ENCODE measurements at places on chromosomes 3 and 15.

DNA sequence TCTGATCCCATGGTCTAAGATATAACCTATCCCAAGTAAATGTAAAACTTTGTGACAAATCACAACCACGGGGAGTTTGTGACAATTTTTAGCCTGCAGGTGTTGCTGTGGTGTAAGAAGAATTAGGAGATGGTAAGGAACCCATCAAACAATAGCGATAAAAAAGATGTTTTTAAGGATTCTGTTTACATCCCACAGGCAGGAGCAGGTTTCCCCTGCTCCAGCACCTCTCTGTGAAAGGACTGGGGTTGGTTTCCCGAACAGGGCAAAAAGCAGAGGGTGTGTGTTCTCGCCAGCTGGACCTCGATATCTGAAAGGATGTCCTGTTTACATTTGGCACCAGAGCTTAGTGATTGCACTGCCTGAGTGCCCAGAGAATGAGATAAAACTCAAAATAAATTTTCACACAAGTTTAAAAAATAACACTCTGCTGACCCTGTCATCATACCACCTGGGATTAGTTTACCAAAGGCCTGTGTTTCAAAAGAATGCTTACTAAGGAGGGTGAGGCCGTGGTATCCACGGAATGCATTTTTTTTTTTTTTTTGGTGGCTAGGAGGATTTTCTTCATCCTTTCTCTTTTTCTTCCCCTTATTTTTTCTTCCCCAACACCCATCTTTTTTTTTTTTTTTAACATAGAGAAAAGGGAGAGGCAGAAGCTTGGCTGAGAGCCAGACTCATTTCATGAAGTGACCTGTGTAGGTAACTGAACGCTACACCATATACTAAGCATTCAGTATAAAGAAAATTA lies 151.8 kb upstream of the DPH6 start:
- DNase-seq: no peak

GRCh38 chr3:16687221-16687620 lies 82.0 kb upstream of the DAZL start:
- no peak for DNase-seq

DNA sequence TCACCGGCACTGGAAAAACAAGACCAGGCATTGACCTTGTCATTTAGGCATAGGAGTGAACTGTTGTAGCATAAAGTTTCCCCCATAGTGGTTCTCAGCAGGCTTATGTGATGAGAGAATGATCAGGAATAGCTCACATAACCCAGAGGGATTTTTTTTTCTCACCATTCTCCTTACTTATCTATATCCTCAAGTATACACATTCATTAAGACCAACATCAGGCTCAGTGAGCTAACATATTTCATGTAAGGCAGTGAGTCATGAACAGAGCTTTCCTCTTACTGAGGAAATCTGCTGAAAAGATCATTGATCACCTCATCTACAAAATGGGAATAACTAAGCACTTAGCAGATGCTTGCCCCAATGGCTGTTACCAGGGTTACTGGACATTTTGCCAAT lies 396.6 kb upstream of the TMCO5A start:
- no peak for DNase-seq

DNA sequence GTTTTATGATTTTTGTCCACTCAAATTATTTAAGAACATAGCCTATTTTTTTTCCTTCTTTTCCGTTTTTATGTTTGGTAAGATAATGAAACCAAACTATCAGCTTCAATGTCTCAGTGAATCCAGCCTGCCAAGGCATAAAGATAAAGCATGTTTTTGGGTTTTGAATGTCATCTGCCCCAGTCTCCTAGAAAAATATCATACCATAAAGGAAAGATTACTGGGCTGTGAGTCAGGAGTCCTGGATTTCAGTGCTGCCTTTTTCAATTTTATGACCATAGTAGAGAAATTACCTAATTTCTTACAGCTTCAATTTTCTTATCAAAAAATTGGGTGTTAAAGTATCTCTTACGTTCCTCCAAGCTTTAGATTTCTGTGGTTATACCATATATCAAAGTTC lies 87.5 kb downstream of the GAP43 start:
- DNase-seq: no peak

DNA sequence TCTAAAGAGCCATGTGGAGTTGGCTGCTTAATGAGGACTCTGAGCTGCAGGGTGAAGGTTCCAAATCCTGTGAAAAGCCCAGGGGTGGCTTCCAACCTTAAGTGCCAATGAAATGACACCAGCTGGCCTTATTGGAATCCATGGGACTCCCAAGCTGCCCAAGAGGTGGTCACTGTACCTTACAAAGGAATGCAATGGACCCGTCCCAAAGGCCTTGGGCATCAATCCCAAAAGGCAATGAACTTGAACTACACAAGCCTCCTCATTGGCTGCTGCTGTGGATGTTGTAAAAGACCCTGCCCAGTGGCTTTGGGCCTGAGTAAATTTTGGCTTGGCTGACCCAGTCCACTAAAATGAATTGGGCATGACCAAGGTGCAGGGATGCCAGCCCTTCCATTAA lies 129.3 kb downstream of the WNT5A start:
- no peak for DNase-seq

- DNase-seq: no peak
These were observed 26.6 kb upstream of the GBE1 start for GRCh38 chr3:81788044-81788443.

DNA sequence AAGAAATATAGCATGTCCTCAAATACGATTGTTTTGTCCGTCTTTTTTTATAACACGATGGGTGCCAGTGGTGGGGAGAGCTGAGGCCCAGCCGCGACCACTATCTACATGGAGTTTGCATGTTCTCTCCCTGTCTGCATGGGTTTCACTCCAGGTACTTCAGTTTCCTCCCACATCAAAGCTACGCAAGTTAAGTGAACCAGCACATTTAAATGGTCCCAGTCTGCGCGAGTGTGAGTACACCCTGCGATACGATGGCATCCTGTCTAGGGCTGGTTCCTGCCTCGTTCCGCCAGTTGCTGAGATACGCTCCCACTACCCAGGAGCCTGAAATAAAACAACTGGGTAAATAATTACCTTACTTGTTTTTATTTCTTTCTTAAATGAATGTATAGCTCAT lies 40.6 kb downstream of the ATP13A3 start:
- no peak for DNase-seq

- DNase-seq: no peak
These were observed 346.4 kb upstream of the KCNMB2 start for GRCh38 chr3:178189854-178190253.

DNA sequence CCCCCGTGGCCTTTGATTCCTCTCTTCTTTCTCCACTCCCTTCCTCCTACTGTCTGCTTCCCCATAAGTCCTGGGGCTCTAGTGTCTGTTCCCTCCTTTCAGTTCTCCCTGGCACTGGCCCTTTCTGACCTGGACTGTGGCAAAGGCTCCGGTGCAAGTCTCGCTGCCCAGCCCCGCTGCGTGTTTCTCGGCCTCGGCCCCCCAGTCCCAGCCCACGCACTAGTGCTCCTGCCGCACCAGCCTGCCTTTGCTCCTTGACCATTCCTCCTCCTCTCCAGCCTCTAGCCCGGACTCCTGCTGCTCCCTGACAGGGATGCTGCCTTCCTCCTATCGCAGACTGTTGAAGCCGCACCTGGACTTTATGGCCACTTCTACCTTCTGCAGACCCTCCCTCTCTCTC lies 2.1 kb downstream of the TM6SF1 start:
- no peak for DNase-seq

GRCh38 chr15:25801586-25802284 lies 61.4 kb downstream of the ATP10A start:
- DNase-seq: no peak

GRCh38 chr3:124882816-124883747 lies 4.1 kb downstream of the ITGB5 start:
- no peak for DNase-seq

- no peak for DNase-seq
These were observed 193.2 kb upstream of the TPRG1 start for GRCh38 chr3:188978421-188979171.

DNA sequence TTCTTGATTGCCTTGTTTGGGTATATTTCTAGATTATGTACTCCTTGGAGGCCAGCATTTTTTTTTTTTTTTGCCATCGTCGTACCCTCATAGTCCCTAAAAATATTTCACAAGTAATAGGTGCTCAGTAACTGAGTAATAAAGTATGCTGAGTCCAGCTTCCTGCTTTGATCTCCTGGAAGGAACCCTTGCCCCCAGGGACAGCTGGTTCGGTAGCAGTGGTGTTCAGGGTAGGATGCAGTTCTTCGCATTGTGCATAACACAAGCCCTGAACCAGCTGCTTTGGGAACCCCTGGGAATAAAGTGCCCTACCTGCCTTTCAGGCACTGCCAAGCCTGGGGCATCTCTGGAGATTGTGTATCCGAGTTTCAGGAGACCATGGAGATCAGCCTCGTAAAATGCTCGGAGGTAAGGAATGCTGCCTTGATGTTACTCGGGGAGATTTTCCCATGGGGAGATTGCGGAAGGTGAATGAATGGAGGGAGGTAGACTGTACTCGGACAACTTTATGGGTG lies 7.6 kb downstream of the MYZAP start:
- DNase-seq: no peak

- DNase-seq: no peak
These were observed 149.0 kb downstream of the PDZRN3 start for GRCh38 chr3:73475717-73476116.
